ENCODE measurements at places on chromosomes 5 and 9. TPM values are rescaled to one million over a fixed set of nuclear protein-coding genes. Genes with fewer than 3 reads are reported as not detected.

GRCh38 chr5:68333649-68334552, 118.3 kb downstream of the PIK3R1 start:
- no peak for DNase-seq

- DNase-seq: no peak
Observed at GRCh38 chr5:14450018-14450524, 131.5 kb upstream of the OTULINL start.

Gene FBXL17
- 30.4 TPM for total RNA-seq

- no peak for DNase-seq
Observed at GRCh38 chr5:1555011-1555807, 31.4 kb upstream of the LPCAT1 start.

DNA sequence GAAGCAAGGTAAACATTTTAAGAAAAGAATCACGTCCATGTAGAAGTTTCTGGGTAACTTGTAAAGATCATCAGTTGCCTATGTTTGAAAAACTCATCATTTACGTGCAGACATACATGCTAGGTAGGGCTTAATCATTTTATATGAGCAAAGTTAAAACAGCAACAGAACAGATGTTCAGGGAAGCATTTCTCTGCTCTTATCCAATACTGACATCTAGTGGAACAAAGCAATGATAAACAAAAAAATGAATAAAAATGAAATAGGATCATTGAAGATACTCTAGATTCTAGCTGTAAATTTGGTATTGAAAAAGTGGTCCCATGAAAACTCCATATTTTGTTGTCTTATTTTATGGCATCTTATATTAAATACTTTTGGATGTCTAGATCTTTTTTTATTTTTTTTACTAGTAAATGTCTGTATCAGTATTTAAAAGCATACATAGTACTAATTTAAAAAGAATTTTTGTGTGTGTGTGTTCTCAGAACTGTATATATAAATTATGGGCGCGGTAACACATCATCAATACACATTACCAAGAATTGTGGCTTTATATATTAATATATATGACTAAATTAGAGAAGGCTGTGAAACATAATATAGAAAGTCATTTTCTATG, 1050.2 kb downstream of the CDH12 start:
- DNase-seq: no peak

DNA sequence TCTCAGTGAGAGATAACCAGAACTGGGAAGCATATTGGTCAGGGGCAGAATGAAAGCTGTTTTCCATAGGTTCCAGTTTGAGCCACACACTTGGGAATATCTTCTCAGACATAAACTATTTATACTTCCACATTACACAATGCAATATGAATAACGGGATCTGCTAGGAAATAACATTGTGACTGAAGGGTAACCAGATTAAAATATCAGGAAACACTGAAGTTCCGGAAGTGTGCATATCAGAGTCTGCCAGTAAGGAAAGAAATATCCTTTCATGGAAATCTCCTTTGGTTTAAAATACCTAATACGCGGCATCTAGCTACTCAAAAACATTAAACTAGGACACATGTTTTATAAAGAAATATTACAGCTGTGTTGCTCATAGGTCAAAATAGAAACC, 56.3 kb downstream of the ST8SIA4 start:
- DNase-seq: no peak

GRCh38 chr5:177483994-177484901, 10.8 kb upstream of the DBN1 start:
- DNase-seq: no peak

Gene FAM153A
- total RNA-seq: 7.5 TPM

Gene SPARC
- total RNA-seq: 2,249 TPM
